ENCODE measurements at places on chromosomes 11 and 22.

GRCh38 chr22:20867179-20868024 is 8.6 kb downstream of the SNAP29 start:
- DNase-seq: no peak

DNA sequence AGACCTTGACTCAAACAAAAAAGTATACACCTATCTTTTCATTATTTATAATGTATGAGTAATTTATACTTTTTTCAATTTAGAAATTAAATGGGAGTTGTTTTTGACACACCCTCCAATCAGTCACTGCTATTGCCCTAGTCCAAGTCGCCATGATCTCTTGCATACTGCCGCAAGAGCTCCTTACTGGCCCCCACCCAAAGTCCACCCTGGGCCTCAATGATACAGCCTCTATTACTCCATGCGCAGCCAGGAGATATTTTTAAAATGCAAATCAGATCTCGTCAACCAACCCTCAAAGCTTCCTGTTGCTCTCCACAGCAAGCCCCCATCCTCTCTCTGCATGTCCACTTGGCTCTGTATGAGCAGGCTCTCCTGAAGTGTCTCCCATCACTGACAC is 12.8 kb upstream of the LMO1 start:
- DNase-seq: no peak

- no peak for DNase-seq
Measured at GRCh38 chr11:133606124-133606523, 73.8 kb upstream of the OPCML start.

DNA sequence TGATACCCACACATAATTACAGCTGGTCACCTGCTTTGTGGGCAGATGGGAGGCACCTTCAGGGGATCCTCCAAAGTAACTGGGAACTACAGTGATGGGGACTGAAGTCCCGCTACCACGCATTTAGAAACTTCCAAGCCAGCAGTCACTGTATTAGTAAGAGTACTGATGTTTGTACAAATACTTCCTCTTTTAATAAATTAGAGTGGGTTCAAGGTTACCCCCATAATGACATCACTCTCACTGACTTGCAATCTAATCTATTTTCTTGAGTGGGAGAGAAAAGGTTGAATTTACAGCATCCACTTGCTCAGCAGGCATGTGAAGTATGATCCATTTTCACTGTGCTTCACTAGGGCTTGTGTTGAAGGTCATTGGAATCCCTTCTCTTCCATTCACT is 72.1 kb upstream of the TIMP3 start:
- DNase-seq: no peak

- DNase-seq: no peak
Measured at GRCh38 chr11:63532799-63533475, 3.7 kb upstream of the PLAAT4 start.

DNA sequence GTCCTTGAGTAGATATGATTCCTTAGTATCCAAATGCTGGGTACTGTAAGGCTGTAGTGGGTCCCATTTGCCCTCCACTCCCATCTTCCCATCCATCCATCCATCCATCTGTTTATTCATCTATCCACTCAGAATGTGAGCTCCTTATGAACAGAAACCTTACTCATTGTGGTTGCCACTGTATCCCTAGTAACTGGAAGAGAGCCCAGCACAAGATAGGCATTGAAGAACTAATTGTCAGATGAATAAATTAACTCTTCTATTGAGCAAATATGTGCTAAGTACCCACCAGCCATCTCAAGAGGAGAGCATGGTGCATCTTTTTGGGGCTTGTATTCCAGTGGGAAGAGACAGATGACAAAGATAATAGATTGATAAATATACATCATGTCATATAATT is 86.4 kb upstream of the SEZ6L start:
- DNase-seq: no peak

- no peak for DNase-seq
Measured at GRCh38 chr11:46235777-46236688, 41.4 kb upstream of the CREB3L1 start.

- DNase-seq: peak; percentile 97
Measured at GRCh38 chr22:35552196-35552842, 11.7 kb downstream of the RASD2 start.

GRCh38 chr11:93099806-93100205 is 98.0 kb downstream of the SLC36A4 start:
- no peak for DNase-seq

GRCh38 chr11:2811206-2812091 is 74.1 kb downstream of the CDKN1C start:
- DNase-seq: no peak

- DNase-seq: no peak
Measured at GRCh38 chr11:12715941-12716340, 41.7 kb downstream of the TEAD1 start.

DNA sequence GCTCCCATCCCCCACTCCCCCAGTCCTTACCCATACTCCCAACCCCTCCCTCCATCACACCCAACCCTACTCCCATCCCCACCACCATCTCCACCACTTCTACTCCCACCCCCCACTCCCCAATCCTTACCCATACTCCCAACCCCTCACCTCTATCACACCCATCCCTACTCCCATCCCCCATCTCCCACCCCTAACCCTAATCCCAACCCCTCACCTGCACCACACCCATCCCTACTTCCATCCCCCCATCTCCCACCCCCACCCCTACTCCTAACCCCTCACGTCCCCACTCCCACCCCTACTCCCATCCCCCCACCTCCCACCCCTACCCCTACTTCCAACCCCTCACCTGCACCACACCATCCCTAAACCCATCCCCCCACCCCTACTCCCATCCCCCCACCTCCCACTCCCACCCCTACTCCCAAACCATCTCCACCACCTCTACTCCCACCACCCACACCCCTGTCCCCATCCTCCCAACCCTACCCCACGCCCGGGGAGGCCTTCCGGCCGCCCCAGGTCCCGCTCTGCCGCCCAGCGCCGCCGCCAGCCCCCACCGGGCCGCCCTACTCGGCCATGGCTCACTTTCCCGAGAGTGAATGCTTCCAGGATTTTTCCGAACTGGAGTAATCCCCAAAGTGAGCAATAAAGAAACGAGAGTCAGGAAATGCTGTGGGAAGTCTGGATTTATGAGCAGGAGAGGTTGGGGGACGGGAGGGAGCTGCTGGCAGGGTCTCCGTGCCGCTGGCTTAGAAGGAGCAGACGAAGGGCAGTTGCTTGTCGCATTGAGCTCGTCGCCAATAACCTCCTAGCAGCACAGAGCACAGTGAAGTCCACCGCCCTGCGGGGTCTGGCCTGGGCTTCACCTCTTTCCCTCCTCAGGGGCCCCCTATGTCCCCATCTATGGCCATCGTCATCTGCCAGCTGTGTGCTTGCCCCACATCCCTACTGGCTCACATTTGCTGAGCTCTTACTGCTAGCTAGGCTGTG is 4.6 kb downstream of the PRG3 start:
- DNase-seq: no peak

DNA sequence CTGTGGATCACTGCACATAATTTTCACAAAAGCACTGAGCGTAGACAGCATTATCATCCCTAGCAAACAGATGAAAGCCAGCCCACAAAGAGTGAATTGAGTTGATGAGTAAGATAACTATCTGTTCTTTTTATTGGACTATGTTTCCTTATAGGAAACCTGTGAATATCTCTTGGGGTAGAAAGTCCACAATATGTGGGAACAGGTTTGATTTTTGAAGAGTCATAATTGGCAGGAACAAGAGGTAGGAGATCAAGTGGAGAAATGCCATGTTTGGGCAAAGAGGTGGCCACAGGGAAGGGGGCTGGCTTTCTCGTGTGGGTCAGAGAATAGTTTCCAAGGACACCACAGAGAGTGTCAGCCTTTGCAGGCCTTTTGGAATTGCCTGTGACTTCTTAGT is 23.9 kb downstream of the OR51E2 start:
- no peak for DNase-seq

- DNase-seq: no peak
Measured at GRCh38 chr11:102154806-102155205, 44.6 kb downstream of the YAP1 start.

- DNase-seq: no peak
Measured at GRCh38 chr22:47196881-47197772, 434.7 kb downstream of the TBC1D22A start.

GRCh38 chr11:105152560-105152959 is 13.0 kb upstream of the CARD18 start:
- no peak for DNase-seq

DNA sequence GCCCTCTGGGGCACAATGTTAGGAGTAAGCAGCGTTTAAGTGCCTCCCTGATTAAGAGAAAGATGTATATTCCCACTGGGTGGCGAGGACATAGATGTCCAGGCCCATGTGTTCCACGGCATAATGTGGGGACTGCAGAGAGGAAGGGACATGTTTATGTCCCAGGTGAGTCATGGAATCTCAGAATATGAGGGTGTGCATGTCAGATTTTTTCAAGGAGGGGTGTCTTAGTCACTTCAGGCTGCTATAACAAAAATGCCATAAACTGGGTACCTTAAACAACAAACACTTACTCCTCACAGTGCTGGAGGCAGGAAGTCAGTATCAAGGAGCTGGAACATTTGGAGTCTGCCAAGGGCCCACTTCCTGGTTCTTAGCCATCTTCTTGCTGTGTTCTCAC is 55.1 kb downstream of the BCR start:
- DNase-seq: no peak

GRCh38 chr11:93765551-93765950 is 18.5 kb upstream of the MED17 start:
- DNase-seq: no peak

DNA sequence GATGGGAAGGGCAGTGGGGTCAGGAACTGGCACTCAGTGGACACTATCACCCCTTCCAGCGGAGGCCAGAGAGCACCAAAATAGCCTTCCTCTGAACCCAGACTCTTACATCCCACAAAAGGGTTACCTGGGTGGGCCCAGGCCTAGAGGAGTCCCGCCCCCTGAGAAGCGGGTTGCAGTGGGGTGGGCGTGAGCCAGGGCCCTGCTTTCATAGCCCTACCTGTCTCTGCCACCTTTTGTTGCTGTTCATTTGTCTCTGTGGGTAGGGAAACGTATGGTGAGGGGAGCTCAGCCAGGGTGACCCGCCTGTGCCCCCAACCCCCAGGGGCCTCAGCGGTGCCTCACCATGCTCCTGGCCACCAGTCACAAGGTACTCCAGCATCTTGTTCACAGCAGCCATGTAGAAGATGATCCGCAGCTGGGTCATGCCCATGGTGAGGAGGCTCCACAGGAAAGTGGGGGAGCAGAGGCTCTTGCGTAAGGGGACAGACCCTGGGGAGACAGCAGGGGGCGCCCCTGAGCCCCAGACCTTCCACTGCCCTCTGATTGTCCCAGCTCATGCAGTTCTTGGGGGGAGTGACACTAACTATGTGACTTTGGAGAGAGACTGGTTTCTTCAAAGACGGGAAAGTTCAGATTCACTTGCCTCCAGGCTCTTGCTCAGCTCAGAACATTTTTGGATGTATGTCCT is 24.0 kb downstream of the SLC43A1 start:
- no peak for DNase-seq

GRCh38 chr22:21448627-21449416 is 18.4 kb upstream of the TMEM191C start:
- no peak for DNase-seq

GRCh38 chr11:19352072-19352770 is 111.5 kb upstream of the E2F8 start:
- DNase-seq: no peak

GRCh38 chr11:70108250-70108649 is 30.1 kb downstream of the ANO1 start:
- no peak for DNase-seq

GRCh38 chr11:93198215-93198845 is 539 bp upstream of the SLC36A4 start:
- no peak for DNase-seq

GRCh38 chr11:7060868-7061267 is 27.9 kb upstream of the RBMXL2 start:
- no peak for DNase-seq

GRCh38 chr11:94175535-94175934 is 46.9 kb downstream of the PANX1 start:
- peak; percentile 23 for DNase-seq

DNA sequence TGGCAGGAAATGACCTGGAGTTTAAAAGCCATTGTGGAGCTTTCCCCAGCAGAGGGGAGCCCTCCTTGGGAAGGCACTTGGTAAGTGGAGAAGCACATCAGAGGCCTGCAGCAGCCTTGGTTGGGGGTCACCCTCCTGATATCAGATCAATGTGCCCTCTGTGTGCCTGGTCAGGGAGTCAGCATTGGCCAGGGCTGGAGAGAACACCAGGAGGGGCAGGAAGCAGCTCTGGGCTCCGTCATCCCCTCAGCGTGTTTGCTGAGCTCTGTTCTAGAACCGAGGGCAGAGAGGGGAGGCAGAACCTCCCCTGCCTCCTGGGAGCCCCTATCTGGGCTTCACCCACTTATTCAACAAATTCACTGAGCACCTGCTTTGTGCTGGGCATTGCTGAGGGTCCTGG is 846.0 kb downstream of the TBC1D22A start:
- no peak for DNase-seq

DNA sequence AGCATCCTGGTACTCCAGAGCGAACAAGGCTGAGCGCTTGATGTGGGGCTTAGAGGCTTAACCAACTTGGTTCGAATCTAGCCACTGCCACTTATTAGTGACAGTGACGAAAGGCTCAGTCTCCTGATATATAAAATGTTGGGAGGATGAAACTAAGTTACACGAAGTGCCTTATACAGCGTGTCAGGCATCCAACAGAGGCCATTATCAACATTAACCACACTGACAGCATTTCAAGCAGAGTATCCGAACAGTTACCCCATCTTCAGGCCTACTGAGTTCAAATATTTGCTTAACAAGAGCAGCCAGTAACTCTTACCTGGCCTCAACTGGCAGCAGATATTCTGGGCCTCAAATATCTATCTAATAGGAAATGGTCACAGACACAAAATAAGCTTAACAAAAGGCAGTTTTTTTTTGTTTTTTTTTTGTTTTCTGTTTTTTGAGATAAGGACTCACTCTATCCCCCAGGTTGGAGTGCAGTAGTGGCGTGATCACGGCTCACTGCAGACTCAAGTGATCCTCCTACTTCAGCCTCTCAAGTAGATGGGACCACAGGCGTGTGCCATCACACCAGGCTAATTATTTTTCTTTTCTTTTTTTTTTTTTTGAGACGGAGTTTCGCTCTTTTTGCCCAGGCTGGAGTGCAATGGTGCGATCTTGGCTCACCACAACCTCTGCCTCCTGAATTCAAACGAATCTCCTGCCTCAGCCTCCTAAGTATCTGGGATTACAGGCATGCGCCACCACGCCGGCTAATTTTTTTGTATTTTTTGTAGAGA is 2.9 kb downstream of the SERPIND1 start:
- DNase-seq: no peak

GRCh38 chr11:120121336-120121735 is 16.6 kb downstream of the TRIM29 start:
- no peak for DNase-seq

All from COLO829 (cell line).